ENCODE measurements at places on chromosomes 7 and 10. TPM values are rescaled to one million over a fixed set of nuclear protein-coding genes. Genes with fewer than 3 reads are reported as not detected.
A peak's percentile ranks its signal among the peaks of the same experiment; 100 is the strongest.

- no peak overlapping the region for H3K4me3 ChIP-seq
- no peaks in the 10 kb centered on the region for H3K27me3 ChIP-seq
Observed at GRCh38 chr7:145169908-145170307, 334.1 kb upstream of the TPK1 start.

GRCh38 chr7:55970978-55971377 is 6.6 kb downstream of the NIPSNAP2 start:
- peaks cover 17% of the 10 kb centered on the region for H3K4me1 ChIP-seq
- H3K36me3 ChIP-seq = peaks cover 20% of the 10 kb centered on the region
- DNase-seq = no peak
- no peak overlapping the region for H3K27ac ChIP-seq
- H3K27me3 ChIP-seq = no peaks in the 10 kb centered on the region
- H3K4me3 ChIP-seq = no peak overlapping the region

DNA sequence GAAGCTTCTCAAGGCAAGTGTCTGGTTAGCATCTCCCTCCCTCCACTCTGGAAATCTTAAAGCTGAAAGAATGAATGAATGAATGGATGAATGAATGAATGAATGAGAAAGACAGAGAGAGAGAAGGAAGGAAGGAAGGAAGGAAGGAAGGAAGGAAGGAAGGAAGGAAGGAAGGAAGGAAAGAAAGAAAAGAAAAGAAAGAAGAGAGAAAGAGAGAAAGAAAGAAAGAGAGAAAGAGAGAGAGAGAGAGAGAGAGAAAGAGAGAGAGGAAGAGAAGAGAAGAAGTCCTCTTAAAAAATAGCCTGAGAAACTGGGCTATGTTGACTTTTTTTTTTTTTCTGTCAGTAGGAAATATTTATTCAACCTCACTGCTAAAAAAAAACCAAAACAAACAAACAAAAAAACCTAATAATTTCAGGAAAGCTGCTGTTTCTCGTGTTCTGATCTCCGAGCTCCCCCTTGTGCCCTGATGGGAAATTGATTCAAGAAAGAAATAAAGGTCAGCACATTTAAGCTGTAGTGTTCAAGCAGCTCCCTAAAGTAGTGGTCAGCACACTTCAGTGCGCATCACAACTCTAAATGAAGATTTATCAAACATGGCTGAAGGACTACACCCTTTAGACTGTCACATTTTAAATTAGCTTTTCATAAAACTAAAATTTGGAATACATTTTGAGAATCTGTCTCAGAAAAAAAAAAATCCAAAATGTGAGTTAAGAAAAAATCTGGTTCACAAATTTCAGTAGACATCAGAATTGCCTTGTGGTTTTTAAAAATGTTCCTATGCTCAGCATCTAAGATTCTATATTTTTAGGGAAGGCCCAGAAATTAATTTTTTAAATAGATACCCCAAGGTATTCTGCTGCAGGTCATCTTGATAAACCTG is 154.3 kb downstream of the ELAPOR2 start:
- H3K4me1 ChIP-seq = no peaks in the 10 kb centered on the region
- no peak overlapping the region for H3K4me3 ChIP-seq
- H3K27ac ChIP-seq = no peak overlapping the region
- H3K36me3 ChIP-seq = no peaks in the 10 kb centered on the region

DNA sequence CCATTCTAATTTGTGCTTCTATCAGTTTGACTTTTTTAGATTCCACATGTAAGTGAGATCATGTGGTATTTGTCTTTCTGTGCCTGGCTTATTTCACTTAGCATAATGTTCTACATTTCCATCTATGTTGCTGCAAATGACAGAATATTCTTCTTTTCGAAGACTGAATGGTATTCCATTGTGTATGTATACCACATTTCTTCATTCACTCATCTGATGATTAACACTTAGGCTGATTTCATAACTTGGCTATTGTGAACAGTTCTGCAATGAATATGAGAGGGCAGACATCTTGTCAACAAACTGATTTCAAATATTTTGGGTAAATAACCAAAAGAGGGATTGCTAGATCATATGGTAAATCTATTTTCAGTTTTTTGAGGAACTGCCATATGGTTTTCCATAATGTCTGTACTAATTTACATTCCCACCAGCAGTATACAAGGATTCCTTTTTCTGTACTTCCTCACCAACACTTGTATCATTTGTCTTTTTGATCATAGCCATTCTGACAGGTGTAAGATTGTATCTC is 52.9 kb downstream of the ZNF22 start:
- no peak overlapping the region for H3K4me3 ChIP-seq
- DNase-seq = no peak
- peaks cover 2% of the 10 kb centered on the region for H3K4me1 ChIP-seq

DNA sequence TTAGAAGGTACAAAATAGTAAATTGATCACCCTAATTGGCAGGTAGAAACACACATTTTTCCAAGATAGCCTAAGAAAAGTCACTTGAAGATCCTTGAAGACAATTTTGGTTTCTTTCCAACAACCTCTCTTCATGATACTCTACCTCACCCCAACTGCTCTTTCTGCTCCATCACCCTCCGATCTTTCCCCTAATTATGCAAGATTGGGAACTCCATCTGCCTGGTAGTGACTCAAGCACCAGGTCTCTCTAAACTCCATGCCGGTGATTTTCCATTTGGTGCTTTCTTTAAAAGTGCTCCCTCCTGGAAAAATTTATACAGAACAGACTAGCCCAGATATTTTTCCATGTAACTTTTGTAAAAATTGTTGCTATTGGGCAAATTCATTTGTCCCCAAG is 1.1 kb upstream of the AKR1B1 start:
- no peak overlapping the region for H3K4me3 ChIP-seq
- no peak for DNase-seq
- H3K27me3 ChIP-seq = no peaks in the 10 kb centered on the region
- H3K36me3 ChIP-seq = peaks cover 25% of the 10 kb centered on the region
- no peak overlapping the region for H3K27ac ChIP-seq

DNA sequence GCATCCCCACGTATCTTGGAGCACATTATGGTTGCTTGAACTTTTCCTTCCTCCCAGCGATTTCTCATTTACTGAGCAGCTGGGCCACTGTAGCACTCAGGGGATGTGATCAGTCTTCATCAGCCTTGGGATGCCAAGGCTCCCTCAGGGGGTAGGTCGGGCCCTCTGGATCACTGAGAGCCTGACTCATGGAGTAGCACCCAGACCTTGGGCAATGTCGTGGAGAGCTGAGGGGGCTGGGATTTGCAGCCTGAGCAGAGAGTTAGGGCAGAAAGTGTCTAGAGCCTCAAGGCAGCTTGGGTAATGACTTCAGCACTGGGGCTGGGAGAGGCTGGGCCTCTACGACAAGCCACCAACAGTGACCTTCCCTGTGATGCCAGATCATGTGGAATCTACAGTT is 86.5 kb upstream of the CXCL12 start:
- peaks cover 12% of the 10 kb centered on the region for H3K27me3 ChIP-seq
- H3K4me1 ChIP-seq = no peaks in the 10 kb centered on the region
- H3K36me3 ChIP-seq = no peaks in the 10 kb centered on the region

DNA sequence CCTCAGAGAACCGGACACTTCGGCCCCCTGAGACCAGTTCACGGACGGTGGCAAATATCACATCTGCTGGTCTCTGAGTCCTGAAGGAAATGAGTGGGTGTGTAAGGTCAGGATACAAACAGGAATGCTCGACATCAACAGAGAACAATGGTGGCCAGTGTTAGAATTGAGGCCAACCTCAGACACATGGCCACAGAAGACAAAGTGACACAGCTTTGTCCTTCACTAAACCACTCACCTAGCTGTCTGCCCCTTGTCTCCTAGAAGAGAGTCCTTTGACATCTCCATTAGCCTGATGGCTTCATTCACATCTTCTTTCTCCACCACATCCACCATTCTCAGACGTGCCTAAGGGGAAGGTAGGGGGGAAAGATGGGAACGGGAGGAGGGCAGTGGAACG is 4.3 kb downstream of the COPS6 start:
- peaks cover 68% of the 10 kb centered on the region for H3K36me3 ChIP-seq
- H3K4me3 ChIP-seq = no peak overlapping the region
- no peaks in the 10 kb centered on the region for H3K27me3 ChIP-seq

- H3K27ac ChIP-seq = no peak overlapping the region
- peaks cover 4% of the 10 kb centered on the region for H3K27me3 ChIP-seq
- DNase-seq = no peak
- H3K36me3 ChIP-seq = peaks cover 2% of the 10 kb centered on the region
- H3K4me3 ChIP-seq = no peak overlapping the region
Observed at GRCh38 chr7:20208651-20209307, 8.4 kb downstream of the MACC1 start.

DNA sequence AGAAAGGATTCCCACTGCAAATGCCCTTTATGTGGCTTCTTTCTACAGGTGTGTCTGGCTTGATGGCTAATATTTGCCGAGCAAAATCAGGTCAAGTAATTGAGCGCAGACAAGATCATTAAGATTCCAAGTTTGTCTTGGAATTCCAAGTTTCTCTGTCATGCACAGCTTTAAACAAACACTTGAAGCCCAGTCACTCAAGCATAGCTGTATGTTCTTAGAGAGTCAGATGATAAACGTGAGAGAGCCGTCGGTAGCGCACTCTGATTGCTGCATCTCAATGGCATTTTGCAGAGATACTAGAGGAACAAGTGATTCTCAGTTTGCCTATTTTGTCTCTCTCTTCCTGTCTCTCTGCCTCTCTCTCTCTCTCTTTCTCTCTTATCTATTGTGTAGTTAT is 658 bp downstream of the DMBT1 start:
- peaks cover 19% of the 10 kb centered on the region for H3K27me3 ChIP-seq
- no peak overlapping the region for H3K4me3 ChIP-seq
- peaks cover 26% of the 10 kb centered on the region for H3K4me1 ChIP-seq
- DNase-seq = no peak
- H3K27ac ChIP-seq = no peak overlapping the region

DNA sequence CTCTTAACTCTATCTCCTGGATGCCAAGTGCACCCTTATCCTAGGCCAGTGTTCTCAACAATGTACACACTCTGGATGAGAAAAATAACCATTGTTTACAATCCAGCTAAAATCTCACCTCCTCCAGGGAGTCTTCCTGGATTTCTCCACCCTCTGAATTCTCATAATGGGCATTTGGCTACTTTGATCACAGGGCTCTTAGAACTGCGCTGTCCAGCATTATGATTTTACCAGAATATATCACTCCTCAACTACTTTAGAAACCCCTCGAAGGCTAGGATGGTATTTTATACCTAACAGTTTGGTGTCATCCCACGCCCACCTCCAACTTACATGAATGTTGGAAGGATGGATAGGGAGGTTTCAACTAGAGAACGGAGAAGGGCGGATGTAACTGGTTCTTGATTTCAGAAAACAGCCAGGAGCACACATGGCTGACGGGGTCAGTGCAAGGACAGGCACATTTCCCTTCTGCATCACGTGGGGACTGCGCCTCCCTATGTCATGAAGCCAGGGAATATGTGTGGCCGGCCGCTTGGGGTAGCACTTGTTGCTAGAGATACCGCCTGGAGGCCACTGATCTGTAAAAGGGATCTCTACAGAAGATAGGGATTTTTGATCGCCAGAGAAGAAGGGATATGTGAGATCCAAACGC is 1.2 kb upstream of the ATP6V0E2 start:
- peaks cover 40% of the 10 kb centered on the region for H3K36me3 ChIP-seq
- peak overlapping the region; percentile 89 for H3K4me3 ChIP-seq
- no peak for DNase-seq
- H3K4me1 ChIP-seq = peaks cover 70% of the 10 kb centered on the region

The CDH23 gene
- total RNA-seq = 1.4 TPM

The NMT2 gene
- 11.7 TPM for total RNA-seq

Data from activated naive CD8-positive, alpha-beta T cell treated with anti-CD3 and anti-CD28 coated beads for 36 hours (primary cell).